A549 (cell line): ENCODE measurements at places on chromosomes 5 and 9. TPM values are rescaled to one million over a fixed set of nuclear protein-coding genes. Genes with fewer than 3 reads are reported as not detected.

Gene OR1Q1
- polyA plus RNA-seq: 0.10 to 0.11 TPM in 2 of 3 replicates, not detected in the other

GRCh38 chr9:136213733-136214132 is 8.8 kb upstream of the LHX3 start:
- DNase-seq: no peak

DNA sequence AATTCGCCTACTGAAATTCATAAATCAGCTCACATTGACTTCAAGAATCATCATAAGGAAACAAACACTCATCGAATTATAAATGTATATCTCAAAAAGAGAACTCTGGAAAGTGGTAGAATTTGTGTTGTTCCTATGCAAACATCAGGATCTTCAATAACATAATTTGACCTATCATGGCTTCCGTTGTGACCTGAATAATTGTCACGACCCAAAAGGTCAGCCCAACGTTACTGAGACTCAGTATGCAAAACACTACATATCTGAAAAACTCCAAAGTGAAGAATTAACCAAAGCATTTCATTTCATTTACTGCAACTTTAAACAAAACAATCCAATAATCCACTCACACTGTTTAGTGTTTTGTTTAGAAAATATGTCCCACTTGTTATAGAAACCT is 1.2 kb downstream of the RAPGEF6 start:
- no peak for DNase-seq

GRCh38 chr5:177983763-177984583 is 12.1 kb downstream of the PROP1 start:
- no peak for DNase-seq
